ENCODE measurements at places on chromosomes 3 and 15. TPM values are rescaled to one million over a fixed set of nuclear protein-coding genes. Genes with fewer than 3 reads are reported as not detected.

Gene C3orf20
- total RNA-seq = not detected

Gene ITPKA
- total RNA-seq = 0.30 TPM

Gene PYGO1
- not detected for total RNA-seq

Gene GNAT1
- total RNA-seq = not detected

Gene GATM
- total RNA-seq = 1.9 TPM

Gene OCA2
- not detected for total RNA-seq

Gene EXD1
- total RNA-seq = not detected

Gene CKMT1A
- not detected for total RNA-seq

Gene CHRNA3
- total RNA-seq = not detected

Gene PEAK1
- total RNA-seq = 23.6 TPM

Gene NR1I2
- 0.13 TPM for total RNA-seq

Gene SPESP1
- 1.1 TPM for total RNA-seq

Gene RLBP1
- not detected for total RNA-seq

Gene RBMS3
- total RNA-seq = 0.38 TPM

Gene SPSB4
- total RNA-seq = not detected

Gene AADACL2
- total RNA-seq = not detected

Gene TRPM1
- not detected for total RNA-seq

Data from activated CD4-positive, alpha-beta memory T cell treated with anti-CD3 and anti-CD28 coated beads, Interleukin-2, amount 10 ng/mL, durations not matched to agents 7 days and 5 days (primary cell).